ENCODE measurements at places on chromosomes 4 and X.

DNA sequence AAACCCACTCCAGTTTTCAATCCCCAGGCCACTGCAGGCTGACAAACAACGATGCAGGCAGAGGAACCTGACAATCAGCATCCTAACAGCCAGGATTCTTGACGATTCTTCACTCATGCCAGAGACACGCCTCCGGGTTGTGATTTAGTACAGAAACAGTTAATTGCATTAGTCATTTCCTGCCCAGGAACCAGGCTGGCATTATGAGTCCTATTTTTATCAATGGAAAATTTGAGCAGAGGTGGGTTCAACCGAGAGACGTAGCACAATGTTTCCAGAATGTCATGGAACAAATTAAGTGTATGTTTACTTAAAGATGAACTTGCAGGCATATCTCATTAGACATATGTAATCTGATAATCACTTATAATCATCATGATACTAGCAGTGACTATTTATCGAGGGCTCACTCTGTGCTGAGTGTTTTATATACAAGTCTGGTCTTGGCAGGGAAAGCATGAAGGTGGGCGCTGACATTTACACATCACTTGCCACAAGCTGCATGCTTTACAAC lies 159.7 kb downstream of the NSUN7 start:
- no peak for DNase-seq

- no peak for DNase-seq
Observed at GRCh38 chr4:150021483-150021882, 56.8 kb upstream of the DCLK2 start.

GRCh38 chr4:170001745-170002267 lies 24.4 kb downstream of the MFAP3L start:
- no peak for DNase-seq

DNA sequence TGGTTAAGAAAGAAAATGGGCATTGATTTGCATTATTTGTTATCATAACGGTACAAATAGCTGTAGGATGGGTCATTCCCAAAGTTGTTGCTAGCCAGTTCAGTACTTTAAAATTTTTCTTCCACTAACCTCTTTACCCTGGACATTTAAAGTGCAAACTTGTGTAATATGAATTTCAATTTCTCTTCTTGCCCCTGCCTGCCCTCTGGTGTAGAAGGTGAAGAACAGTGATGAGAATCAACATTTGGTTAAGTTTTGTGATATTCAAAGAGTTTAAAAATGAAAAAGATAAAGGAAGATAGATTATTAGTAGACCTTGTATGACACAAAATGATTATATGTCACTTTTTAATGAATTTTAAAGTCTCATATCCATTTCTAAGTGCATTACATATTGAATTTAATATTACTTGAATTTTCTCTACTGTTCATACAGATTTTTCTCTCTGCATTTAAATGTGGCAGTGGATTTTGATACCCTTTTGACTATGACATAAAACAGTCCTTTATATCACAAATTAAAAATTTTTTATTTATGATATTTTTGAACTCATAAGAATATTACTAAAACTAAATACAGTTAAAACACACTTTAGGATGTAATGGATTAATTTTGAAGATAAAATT lies 337.7 kb downstream of the BMPR1B start:
- DNase-seq, result no peak

GRCh38 chr4:101761405-101761804 lies 29.1 kb upstream of the BANK1 start:
- no peak for DNase-seq

DNA sequence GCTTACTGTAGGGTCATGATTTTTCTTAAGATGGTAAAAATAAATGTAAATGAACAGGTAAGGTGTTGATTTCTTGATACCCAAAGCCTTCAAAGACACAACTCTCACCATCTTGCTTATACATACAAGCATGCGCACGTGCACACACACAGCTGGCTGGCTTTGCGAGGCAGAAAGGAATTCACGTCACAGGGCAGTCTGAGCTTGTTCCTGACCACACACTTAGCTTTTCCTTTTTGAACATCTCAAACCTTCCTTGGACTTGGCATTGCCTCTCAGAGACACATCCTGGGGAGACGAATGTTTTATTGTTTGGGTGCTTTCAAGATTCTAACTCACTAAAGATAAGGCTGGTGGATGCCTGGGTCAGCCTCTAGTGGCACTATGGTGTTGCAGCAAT lies 175.0 kb downstream of the NHS start:
- DNase-seq, result no peak

- no peak for DNase-seq
Observed at GRCh38 chr4:57668621-57669020, 558.4 kb upstream of the IGFBP7 start.
